Fibroblast of mammary gland (primary cell): ENCODE measurements at places on chromosomes 1 and 21.
A peak's percentile ranks its signal among the peaks of the same experiment; 100 is the strongest.

GRCh38 chr21:26140164-26140579 lies 30.4 kb downstream of the APP start:
- peak; percentile 99 for DNase-seq

DNA sequence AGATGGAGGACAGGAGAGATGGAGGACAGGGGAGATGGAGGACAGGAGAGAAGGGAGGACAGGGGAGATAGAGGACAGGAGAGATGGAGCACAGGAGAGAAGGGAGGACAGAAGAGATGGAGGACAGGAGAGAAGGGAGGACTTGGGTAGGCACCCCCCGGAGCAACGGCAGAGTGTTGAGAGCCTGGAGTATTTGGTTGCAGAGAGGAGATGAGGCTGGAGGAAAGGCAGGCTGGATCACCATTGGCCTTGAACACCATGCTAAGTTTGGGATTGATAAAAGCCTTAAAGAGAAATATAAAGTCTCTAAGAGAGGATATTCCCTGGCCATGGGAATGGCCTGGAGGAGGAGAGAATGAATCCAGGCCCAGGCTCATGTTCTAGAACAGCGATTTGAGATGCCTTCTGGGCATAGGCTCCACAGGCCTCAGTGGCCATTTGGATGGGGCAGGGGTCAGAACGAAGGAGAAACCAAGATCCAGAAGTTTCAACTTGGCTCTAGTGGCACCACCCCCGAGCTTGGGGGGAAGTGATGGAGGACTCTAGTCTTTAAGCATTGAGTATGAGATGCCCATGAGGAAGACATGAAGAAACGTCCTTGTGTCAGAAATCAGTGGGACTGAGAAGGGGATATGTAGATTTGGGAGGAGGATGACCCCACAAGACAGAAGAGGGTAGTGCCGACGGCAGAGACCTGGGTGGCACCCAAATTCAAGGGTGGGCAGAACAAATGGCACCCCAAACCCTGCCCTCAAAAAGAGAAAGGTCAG lies 47.9 kb upstream of the EDN2 start:
- DNase-seq, result no peak

- no peak for DNase-seq
Measured at GRCh38 chr1:87000460-87000859, 86.0 kb downstream of the HS2ST1 start.

- no peak for DNase-seq
Measured at GRCh38 chr1:22627331-22627730, 9.1 kb upstream of the C1QA start.

GRCh38 chr1:247448107-247448791 lies 9.7 kb downstream of the OR2B11 start:
- peak; percentile 51 for DNase-seq

DNA sequence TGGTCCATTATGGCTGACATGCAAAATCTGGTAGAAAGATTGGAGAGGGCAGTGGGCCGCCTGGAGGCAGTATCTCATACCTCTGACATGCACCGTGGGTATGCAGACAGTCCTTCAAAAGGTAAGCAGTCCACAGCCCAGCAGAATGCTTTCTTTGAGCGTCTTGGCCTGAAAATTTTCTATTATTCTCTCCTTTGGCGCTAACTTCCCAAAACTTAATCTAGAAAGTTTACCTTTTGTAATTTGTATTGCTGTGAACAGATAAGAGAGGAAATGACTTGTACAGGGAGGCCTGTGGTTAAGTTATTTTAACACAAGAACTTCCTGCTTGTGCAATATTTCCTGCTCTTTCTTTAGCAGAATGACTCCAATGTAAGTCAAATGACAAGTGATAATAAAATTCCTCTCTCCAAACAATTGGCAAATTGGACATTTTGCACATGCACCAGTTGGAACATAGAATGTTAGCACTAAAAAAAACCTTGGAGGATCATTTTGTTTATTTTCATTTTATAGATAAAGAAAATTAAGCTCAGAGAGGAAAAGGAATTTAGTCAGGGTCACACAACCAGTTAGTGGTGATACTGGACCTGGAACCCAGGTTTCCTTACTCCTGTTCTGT lies 18.9 kb downstream of the CAP1 start:
- DNase-seq, result peak; percentile 43

GRCh38 chr21:44614161-44614631 lies 2.3 kb downstream of the KRTAP10-8 start:
- DNase-seq, result no peak

DNA sequence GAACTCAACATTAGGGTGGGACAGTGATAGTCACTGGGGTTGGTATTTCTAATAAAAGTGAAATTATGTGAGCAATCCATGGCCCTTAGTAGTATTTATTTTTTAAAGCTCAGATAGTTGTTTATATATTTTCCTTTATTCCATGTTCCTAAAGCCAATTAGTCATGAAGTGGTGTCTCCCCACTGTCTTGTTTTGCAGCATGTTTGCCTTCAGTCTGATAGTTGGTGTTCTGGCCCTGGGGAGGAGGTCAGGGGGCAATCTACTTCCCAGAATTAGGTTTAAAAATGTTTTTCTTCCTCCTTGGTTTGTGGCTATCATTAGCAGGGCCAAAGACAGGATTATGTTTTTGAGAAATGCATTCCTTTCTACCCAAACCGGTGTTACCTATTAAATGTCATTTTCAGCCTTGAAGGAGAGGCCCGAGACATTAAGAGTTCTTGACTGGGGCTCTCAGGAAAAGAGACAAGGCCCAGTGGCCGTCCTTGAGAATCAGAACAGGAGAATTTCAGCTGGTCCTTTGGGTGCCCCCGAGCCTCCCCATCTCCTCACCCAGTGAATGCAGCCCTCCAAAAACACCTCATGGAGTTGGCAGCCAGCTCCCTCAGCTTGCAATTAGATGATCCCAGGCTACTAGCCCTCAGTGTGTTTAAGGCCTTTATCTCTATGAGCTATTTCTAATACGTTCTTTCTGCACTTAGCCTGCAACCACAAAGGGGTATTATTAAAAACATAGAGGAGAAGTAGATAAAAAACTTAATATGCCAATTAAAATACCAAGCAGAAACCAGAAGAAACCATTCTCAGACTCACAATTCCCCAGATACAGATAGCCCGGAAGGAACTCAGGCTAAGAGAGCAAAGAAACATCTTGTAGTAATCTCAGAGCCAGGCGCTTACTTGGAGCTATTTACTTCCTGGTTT lies 71.3 kb upstream of the NGF start:
- no peak for DNase-seq

- no peak for DNase-seq
Measured at GRCh38 chr1:1328254-1328653, 2.8 kb upstream of the TAS1R3 start.

- DNase-seq, result no peak
Measured at GRCh38 chr1:26038477-26038876, 7.4 kb downstream of the SLC30A2 start.

- no peak for DNase-seq
Measured at GRCh38 chr1:233695901-233696300, 82.0 kb downstream of the KCNK1 start.

DNA sequence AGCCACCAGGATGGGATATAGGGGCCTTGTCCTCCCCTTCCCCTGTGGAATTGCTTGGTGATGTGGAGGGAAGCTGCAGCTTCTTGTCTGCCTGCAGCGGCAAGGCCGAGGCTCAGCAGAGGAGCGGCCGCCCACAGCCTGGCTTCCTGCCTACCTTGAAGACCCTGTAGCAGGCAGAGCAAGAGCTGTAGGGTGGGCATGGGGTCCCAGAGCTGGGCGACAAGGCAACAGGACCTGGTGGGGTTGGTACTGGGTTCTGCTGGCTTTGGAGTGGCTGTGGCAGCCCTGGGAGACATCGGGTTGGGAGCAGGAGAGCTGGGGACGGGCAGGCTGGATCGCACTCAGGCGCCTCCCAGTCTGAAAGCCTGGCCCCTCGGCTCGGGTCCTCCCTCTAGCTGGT lies 5.7 kb upstream of the GPR153 start:
- no peak for DNase-seq

- DNase-seq, result no peak
Measured at GRCh38 chr1:245160741-245161400, 6.1 kb downstream of the KIF26B start.

- DNase-seq, result no peak
Measured at GRCh38 chr1:26752519-26752918, 35.2 kb upstream of the PIGV start.

DNA sequence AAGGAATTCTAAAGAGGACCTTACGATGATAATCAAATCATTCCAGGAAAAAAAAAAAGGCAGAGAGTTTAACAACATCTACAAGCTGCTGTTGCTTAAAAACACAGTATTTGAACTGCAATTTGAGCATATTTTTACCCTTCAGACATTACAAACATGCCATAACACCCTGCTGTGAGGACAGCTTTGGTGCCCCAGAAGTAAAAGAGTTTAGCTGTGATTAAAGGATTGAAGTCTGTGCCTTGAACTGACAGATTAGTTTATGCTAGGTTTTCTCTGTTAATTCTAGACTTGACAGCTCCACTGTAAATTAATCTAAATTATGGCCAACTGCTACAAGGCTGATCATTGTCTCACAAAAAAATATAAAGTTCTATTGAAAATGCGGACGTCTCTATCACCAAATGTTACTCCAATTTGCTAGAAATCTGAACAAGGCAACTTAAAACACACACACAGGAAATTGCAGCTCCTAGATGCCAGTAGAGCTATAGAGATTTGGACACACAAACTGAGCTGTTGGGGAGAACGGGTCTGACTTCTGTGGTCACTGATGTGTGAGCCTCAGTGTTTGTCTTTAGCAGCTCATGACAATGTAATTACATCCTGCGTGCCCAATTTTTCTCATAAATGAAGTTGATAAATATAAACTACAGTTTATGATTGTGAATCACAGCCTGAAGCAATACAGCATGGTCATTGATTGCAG lies 217.9 kb downstream of the NTNG1 start:
- DNase-seq, result no peak

DNA sequence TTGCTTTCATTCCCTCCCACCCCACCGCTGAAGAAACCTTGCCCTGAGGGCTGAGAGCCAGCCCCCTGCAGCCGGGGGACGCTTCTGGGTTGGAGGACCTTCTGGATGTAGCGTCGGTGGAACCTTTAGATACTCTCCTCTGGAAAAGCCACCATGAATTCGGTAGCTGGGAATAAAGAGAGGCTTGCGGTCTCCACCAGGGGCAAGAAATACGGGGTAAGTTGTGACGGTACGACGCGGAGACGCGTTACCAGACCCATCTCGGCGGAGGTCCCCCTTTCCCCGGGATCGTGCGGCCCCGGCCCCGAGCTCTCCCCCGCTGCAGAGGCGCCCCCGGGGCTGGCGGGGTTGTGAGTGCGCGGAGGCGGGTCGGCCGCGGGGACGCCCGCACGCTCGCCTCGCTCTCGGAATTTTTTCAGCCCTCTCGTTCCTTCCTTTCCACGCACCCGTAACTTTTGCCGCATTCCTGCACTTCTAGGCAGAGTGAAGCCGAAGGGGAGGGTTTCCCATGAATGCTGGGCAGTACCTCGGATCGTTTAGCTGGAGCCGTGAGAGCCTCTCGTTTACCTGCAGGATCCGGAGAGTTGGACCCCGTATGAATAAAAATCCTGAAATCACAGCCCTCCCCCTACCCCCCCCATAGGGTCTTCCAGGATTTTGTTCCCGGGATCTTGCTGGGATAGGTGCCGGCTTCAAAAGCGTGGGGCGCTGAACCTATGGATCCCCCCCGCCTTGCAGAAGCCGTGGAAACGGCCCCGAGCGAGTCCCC lies 671 bp downstream of the KIF26B start:
- no peak for DNase-seq

GRCh38 chr1:229596925-229597699 lies 28.8 kb downstream of the TAF5L start:
- peak; percentile 79 for DNase-seq

DNA sequence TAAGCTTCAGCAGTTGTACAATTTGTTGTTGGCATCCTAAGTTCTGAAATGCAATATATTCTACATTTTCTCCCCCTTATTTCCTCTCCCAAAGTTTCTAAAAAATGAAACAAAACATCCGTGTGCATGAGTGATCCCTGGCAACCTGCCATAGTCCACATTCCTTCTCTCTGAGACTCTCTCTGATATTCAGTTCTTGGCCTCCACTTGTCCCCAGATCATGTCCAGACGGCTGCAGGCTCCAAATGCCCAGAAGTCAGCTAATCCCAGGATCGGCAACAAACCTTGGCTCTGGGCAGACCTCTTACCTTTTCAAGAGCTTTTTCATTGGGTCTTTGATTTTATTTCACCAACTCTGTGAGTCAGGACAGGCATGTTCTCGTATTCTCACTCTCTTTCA lies 187.8 kb downstream of the ETS2 start:
- DNase-seq, result peak; percentile 94

- no peak for DNase-seq
Measured at GRCh38 chr1:245336149-245336983, 181.6 kb downstream of the KIF26B start.

- DNase-seq, result no peak
Measured at GRCh38 chr1:235952950-235953615, 86.4 kb upstream of the LYST start.

GRCh38 chr1:17616731-17617279 lies 77.3 kb downstream of the ARHGEF10L start:
- DNase-seq, result peak; percentile 84
